ENCODE measurements at places on chromosomes 5 and 9.

GRCh38 chr9:121576281-121577075, 75.0 kb upstream of the DAB2IP start:
- no peak for DNase-seq

DNA sequence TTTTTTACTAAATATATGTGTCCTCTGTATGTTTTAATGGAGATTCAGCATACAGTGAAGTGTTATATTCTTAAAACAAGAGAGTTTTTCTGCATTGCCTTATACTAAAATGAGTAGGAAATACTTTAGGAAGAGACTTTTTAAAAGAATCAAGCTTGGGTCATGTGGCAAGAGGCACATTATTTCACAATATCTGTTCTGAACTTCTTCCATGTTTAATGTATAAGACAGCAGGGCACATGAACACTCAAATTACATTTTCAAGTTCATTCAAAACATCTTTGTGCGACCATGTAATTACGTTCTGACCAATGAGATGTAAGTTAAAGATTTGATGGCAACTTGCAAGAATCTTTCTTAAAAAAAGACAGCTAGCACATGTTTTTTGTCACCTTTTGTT, 1055.9 kb downstream of the NR2F1-AS1 start:
- no peak for DNase-seq

- DNase-seq = no peak
These were observed 39.2 kb downstream of the EXOSC2 start for GRCh38 chr9:130732793-130733221.

DNA sequence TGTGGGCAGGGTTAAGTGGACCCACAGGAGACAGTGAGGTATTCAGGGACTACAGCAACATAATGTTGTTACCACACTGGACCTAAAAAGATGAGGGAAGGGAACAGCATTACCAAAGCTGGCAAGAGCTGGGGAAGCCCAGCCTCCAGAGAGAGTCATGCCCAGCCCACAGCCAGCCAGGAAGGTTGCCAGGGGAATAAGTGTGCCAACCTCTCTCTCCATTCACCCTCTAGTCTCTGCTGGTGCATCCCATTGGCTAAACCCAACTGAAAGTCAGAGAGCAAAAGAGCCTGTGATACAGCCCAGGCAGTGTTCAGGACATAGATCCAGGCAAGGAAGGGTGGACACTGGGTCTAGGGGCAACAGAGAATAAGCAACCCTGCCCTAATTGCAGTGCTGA, 35.8 kb upstream of the AFAP1L1 start:
- DNase-seq = no peak

- DNase-seq = no peak
These were observed 39.7 kb downstream of the ROPN1L start for GRCh38 chr5:10481241-10481935.

DNA sequence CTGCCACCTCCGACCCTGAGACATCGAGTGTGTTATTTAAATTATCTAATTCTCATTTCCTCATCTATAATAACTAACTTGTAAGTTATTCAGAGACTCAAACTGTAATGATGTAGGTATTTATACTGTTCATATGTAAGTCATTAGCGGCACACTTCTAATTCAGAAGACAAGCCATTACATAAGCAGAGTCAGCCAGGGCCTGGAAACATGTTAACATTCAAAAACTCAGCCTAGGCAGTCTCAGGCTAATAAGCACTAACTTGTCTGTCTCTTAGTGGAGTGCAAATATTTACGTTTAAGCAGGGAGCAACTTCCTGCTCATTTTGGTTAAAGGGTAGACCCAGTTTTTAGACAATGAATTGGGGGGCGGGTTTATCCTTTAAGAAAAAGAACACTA, 598.4 kb downstream of the ACTL7B start:
- no peak for DNase-seq

DNA sequence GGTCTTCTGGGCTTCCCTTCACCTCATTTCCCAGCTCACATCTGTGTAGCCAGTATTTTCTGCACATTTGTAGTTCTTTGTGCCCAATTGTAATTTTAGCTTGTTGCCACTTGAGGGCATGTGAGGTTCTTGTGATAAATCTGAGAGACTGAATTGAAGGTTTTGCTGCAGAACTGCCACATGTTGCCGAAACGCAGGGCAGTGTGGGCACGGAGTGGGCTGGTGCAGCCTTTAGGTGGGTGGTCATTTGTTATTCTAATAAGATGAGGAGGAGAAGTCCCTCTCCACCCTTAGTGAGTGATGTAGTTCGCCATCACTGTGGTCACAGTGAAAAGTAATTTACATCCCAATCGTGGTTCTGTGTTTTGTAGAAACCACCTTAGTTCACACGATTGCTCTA, 21.2 kb downstream of the OTULIN start:
- DNase-seq = no peak

DNA sequence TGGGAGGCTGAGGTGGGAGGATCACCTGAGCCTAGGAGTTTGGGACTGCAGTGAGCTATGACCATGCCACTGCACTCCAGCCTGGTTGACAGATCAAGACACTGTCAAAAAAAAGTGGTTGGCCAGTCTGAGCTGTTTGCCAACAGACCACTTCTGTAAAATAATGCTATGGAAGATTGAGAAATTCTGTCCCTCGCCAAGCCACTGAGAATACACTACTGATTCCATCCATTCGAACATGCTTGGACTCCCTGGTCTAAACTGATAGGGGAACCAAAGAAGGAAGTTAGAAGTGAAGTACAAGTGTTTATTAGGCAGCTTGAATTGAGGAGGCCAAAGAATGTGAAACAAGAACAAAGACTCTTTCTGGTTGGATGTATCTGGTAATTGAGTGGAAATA, 27.2 kb downstream of the ENC1 start:
- DNase-seq = no peak

GRCh38 chr9:18746631-18747030, 272.7 kb downstream of the ADAMTSL1 start:
- DNase-seq = no peak

- DNase-seq = no peak
These were observed 43.8 kb upstream of the DAB2IP start for GRCh38 chr9:121607434-121608167.

- DNase-seq = no peak
These were observed 101.9 kb upstream of the SLC44A1 start for GRCh38 chr9:105142406-105143135.

DNA sequence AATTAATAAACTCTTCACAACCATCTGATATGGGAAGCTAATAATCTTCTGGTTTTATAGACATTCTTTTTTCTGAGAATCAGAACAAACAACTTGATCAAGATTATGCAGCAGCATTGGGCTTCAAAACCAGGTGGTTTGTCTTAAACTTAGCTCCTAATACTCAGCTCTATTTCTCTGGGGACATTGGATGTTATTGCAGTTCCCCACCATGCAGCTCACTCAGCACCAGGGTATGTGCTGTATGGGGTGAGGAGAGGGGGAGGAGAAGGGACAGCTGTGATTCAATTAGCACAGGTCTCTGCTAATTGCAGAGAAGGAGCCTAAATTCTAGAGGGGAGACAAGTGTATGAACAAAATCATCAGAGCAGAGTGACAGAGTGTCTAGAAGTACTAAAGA, 210.7 kb upstream of the TNC start:
- DNase-seq = no peak

DNA sequence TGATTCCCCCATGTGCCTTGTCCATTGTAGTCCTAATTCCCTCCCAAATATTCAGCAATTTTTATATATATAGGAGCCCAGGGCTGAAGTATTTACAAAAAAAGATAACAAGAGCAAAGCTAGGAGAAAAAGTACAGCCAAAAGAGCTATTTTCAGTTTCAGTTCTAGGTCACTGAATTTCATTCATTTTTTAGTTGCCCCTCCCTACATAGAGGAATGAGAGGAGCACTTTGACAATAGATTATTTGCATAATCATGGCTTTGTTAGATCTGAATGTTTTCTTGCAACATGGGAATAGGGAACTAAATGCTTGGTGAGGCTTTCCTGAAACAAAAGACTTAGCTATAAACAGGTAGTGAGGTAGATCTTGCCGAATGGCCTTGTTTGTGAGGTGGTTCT, 15.3 kb upstream of the F2RL2 start:
- no peak for DNase-seq

DNA sequence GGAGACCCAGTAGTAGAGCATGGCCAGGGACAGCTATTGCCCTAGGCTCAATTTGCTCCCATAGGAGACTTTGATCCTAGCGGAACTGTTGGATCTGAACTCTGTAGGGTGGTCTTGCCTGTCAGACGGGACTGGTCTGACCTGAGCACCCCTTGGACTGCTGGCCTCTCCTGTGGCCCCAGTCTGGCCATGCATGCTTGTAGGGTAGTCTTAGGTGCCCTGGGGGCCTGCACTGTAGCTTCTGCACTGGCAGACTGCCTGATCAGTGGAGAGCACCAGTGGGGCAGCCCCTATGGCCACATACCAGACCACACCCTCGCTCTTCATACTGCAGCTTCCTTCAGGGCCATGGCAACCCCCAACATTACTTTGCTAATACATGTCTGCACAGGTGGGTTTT, 396.1 kb upstream of the GRAMD2B start:
- DNase-seq = no peak

- no peak for DNase-seq
These were observed 253.7 kb downstream of the MAT2B start for GRCh38 chr5:163759000-163759704.

- DNase-seq = peak; percentile 35
These were observed 33.5 kb downstream of the ANXA6 start for GRCh38 chr5:151123897-151124751.

DNA sequence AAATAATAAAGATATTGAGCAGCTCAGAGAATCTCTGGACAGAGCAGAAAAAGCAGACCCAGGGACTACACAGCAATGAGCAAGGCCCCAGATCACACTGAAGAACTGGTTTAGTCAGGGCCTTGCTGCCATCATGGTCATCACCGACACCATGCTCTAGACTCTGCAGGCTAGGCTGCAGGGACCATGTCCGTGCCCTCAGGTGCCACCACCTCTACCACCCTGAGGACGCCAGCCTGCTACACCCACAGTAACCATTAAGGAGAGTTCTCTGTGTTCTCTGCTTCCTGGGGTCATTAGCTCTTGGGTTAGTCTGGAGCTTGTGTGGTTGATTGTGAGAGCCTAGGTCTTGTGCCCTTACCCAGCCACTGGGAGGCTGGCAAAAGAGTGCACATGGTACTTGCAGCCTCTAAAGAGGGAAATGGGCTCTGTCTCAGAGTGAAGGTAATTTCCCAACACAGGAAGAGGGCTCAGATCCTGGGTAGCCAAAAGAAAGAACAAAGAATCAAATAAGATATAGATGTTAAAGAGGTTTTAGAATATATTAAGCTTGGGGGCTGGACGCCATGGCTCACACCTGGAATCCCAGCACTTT, 31.9 kb upstream of the JADE2 start:
- no peak for DNase-seq

GRCh38 chr5:179833056-179833708, 12.5 kb downstream of the SQSTM1 start:
- DNase-seq = no peak

DNA sequence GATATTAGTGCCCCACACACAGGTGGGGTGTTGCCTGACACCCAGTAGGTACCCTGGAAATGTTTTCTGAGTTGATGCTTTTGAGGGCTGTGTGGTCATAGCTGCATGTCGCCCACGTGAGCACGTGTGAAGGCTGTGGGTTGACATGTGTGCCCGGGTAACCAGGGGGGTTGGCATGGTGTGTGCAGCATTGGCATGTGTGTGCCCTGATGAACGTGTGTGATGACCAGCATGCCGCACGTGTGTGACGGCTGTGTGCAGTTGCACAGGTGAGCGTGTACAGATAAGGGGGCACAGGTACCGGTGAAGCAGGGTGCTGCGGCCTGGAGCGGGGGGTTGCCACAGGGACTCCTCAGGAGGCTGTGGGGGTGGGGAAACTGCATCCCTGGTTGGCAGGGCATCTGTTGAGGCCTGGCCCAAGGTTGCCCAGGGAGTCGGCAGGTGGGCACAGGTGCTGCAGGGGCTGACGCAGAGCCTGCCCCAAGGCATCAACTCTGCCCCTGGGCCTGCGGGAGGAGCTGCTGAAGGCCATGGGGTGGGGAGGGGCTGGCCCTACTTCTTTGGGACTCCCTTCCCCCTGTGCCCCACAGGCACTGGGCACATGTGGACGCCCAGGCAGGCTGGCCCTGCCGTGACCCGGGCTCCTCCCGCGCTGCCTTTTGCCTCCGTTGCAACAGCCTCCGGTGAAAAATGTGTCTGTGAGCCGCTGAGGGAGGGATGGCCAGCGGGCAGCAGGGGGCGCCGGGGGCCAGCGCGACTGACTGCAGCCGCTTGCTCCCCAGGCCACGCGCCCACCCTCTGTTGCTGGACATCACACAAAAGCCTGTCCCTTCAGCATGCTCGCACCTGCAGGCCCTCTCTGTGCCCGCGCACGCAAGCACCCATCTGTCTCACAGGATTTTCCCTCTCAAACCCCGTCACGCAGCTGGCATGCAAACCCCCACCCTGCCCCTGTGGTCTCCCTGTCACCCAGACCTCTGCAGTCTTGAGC, 2.2 kb downstream of the UNC5A start:
- no peak for DNase-seq

DNA sequence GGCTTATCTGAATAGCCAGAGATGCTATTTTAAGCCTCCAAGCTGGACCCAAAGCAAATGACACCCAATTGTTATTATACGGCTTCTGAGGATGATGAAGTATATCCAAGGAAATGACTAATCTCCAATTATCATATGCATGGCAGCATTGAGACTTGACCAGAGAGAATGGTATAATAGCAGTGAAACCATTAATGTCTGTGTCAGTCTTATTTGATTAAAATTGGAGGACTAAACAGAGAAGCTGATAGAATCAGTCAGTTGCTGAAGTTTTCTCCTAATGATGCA, 200.5 kb downstream of the EFNA5 start:
- no peak for DNase-seq

DNA sequence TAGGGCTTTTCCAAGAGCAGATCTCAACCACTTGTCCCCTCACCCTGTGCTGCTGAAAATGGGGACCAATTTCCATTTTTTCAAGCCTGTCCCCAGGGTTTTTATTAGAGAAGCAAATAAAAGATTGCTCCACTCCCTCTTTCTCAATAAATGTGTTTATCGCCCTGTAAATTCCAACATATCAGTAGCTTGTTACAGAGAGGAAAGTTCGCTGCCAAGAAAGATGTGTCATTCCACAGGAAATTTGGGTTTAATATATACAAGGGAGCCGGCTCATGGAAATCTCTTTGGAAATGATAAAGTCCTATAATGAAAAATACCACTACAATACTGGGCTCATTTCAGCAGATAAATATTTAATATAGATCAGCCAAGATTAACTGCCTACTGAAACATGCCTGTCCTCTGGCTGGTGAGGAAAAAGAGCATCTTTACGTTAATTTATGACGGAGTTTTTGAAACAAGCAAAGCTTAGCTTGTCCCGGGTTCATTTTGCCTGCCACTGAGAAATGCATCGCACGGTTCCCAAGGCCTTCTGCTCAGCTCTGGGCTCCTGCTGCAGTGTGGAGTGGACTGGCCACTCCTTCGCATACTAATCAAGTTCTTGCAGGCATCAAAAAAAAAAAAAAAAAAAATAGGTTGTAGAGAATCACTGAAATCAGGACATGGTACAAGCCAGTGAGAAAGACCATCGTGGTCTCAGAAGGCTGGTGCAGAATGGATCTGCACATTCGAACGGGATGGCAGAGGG, 84.5 kb downstream of the BRINP1 start:
- no peak for DNase-seq

All from NCI-H1436 treated with DMSO at 0.1 percent for 48 hours (cell line).